Stimulated activated CD8-positive, alpha-beta memory T cell treated with anti-CD3 and anti-CD28 coated beads, Interleukin-15, amount 100 ng/mL, for 1 hour (primary cell): ENCODE measurements at places on chromosomes 16 and 17.

DNA sequence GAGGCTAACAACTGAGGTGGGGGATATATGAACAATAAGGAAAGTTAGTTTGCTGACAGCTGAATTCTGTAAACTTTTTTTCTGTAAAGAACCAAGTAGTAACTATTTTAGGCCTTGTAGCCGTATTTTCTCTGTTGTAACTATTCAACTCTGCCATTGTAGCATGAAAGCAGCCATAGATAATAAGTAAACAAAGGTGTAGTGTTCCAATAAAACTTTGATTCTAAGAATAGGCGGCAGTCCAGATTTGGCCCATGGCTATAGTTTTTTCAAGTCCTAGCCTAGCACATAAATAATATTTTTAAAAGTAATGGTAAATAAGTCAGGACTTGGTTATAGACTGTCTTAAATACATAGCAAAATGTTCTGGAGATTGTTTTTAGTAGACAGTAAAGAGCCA, 142.0 kb downstream of the STXBP4 start:
- no peak for DNase-seq

DNA sequence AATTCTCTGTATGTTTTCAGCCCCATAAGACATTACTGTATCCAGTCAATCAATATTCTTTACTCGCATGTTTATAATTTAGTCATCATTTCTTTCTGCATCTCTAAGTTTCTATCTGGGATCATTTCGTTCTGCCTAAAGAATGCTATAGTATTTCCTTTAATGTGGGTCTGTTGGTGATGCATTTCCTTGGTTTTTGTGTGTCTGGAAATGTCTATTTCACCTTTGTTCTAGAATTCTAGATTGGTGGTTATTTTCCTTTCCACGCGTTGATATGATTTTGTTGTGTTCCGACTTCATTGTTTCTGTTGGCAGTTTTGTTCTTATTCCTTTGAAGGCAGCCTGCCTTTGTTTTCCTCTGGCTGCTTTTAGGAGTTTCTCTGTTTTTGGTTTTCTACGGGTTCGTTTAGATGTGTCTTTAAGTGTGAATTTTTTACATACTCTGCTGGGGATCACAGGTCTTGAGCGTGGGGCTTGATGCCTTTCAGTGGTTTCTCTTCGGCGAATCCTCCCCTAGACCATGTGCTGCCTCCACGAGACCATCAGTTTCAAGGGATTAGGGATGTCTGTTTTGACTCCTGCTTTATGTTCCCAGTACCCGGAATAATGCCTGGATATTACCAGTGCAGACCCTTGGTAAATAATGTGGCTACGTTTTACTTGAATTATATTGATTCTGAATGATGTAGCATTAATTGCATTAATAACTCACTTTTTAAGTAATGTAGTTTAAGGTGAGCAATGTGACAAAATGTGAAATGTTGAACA, 23.5 kb downstream of the POLR3E start:
- no peak for DNase-seq

DNA sequence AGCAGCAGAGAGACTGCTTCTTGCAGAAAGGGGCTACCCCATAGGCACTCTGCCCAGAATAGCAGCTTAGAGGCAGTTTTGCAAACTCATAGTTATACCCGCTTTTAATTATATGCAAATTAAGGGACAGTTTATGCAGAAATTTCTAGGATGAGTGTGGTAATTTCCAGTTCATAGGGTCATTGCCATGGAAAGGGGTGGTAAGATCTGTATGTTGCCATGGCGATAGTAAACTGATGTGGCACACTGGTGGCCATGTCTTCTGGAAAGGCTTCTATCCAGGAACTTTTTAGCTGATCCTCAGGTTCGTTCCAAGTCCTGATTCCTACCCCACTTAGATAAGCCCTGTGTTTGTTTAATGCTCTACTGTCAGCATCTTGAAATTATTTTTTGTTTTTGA, 6.2 kb downstream of the STXBP4 start:
- no peak for DNase-seq

DNA sequence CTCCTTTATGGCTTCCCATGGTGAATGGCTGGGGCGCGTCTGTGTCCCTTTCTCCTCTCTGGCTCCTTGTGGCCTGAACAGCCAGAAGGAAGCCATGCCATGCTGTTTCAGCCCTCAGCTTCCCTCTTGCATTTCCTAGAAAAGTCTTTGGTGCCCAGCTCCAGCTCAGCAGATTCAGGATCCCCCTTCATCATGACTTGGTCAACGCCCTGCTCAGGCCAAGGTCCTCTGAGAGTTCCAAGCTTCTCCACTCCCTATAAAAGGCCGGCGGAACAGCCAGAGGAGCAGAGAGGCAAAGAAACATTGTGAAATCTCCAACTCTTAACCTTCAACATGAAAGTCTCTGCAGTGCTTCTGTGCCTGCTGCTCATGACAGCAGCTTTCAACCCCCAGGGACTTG, at the start of gene CCL13:
Gene CCL13 (plus strand): TSS at position 287 of the 400 bp plus-strand sequence. CDS start 47 bp downstream, at position 334.
- no peak for DNase-seq

DNA sequence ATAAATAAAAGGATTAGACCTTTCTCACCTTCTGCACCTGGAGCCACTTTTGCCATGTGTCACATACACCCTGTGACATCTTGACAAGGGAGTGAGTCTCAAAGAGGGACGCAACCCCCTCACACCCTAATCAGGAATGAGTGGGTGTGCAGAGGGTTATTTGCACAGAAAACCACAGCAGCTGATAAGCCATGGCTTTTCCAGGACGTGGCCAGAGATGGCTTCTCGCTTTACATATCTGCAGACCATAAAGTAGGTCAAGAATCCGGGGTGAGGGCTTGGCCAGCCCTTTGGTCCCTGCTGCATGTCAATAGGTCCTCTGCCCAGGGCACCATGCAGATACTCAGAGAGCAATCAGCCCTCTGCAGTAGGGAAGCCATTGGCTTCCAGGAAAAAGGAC, 2.4 kb upstream of the CD300LF start:
- DNase-seq, result no peak
